ENCODE measurements at places on chromosomes 2 and 18. TPM values are rescaled to one million over a fixed set of nuclear protein-coding genes. Genes with fewer than 3 reads are reported as not detected.
A peak's percentile ranks its signal among the peaks of the same experiment; 100 is the strongest.

GRCh38 chr2:215355801-215356200, 43.9 kb downstream of the ATIC start:
- no peaks in the 10 kb centered on the region for H3K36me3 ChIP-seq
- H3K4me1 ChIP-seq, result no peaks in the 10 kb centered on the region
- no peak for DNase-seq
- no peak overlapping the region for H3K4me3 ChIP-seq

DNA sequence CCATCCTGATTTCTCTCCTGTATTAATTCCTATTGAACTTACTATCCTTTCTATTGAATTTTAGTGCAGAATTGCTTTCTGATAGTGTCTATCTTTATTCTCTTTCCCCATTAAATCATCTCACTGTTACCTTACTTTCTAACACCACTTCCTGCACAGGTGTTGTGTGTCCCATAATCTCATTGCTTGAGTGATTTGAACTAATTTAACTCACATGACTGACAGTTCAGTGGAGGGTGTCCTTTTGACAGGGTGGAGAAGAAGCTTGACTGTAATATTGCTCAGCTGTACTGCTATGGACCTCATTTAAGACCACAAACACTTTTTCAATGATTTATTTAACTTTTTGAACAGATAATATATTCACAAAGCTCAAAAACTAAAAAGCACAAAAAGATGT, 211.8 kb downstream of the NRXN1 start:
- H3K4me3 ChIP-seq, result no peak overlapping the region
- H3K27ac ChIP-seq, result no peak overlapping the region
- no peaks in the 10 kb centered on the region for H3K4me1 ChIP-seq
- H3K36me3 ChIP-seq, result no peaks in the 10 kb centered on the region
- H3K27me3 ChIP-seq, result no peaks in the 10 kb centered on the region

DNA sequence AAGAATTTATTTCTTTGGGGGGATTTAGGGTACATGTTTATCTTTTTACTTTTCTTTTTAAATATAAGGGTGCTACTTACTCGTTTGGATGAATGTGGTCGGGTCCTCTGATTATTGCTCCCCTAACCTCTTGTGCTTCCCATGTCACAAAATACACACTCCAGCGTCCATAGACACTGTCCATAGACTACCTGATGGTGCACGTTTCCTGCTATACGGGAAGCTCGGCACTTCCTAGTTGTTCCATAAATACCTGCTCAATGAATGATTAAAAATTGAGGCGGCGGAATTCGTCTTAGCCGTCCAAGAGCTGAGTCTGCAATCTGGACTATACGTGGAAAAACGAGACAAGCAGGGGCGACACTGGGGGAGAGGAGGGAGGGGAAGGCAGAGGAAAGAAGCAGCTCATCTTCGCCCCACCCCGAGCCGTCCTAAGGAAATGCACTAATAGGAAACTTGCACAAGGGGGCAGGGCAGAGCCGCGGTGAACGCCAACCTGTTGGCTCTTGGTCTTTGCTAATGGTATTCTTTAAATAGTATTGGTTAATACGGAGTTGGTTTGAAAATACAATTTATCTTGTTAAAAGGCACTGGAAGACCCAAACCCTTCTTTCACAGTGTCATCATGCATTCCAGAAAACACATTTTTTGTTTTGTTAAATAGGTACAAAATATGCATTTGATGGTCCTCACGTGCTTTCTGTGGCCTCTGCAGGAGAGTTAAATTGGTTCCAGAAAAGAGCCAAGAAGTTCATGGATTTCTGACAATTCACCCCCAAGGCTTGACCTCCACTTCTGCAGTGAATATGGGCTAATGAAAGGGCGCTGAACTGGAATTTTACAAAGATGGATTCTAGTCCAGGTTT, 73.0 kb upstream of the KCTD1 start:
- H3K27ac ChIP-seq, result no peak overlapping the region
- DNase-seq, result no peak
- H3K27me3 ChIP-seq, result no peaks in the 10 kb centered on the region
- H3K4me1 ChIP-seq, result no peaks in the 10 kb centered on the region

DNA sequence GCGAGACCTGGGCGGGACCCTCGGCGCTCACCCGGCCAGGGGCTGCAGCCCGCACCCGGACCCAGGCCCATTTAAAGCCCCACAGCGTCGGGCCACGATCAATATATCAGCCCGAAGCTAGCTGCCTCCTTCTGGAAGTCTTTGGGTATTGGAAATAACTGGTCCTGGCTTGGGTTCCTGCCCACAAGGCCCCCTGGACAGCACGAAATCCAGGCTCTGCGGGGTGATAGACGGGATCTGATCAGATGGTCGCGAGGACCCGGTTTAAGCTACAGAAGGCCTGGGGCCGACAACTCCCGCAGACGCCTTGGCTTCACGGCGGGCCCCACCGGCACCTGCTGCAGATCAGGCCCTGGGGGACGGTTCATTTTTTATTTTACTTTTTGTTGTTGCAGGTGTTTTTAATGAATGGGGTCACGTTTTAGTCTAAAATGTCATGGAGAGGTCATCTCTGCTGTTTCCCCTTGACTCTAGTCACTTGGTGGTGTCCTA, 362 bp upstream of the PSTPIP2 start:
- DNase-seq, result no peak
- peaks cover 6% of the 10 kb centered on the region for H3K27me3 ChIP-seq
- H3K27ac ChIP-seq, result no peak overlapping the region
- H3K4me3 ChIP-seq, result peak overlapping the region; percentile 51

GRCh38 chr2:64204703-64205102, 60.5 kb upstream of the PELI1 start:
- peak overlapping the region; percentile 87 for H3K27ac ChIP-seq
- DNase-seq, result no peak
- H3K36me3 ChIP-seq, result no peaks in the 10 kb centered on the region

TBR1 gene
- total RNA-seq, result 0.10 TPM

Measured in spinal cord (tissue), 10 donors.